ENCODE measurements at places on chromosomes 4 and X.

GRCh38 chr4:15186806-15187205, 184.5 kb downstream of the CPEB2 start:
- peak; percentile 4 for DNase-seq

DNA sequence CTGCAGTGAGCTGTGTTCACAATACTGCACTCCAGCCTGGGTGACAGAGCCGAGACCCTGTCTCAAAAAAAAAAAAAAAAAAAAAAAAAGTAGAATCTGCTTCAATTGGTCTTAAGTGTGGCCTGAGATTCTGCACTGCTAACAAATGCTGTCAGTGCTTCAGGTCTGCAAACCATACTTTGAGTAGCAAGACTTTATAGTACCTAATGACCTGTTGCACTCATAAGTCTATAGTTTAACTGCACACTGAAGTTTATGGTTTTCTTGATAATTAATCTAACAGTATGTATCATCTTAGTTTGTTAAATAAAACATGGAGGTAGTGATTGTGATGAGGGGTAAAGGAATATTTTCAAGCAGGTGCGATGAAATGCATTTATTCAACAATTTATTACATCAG, 135.6 kb downstream of the STAG2 start:
- DNase-seq = no peak

DNA sequence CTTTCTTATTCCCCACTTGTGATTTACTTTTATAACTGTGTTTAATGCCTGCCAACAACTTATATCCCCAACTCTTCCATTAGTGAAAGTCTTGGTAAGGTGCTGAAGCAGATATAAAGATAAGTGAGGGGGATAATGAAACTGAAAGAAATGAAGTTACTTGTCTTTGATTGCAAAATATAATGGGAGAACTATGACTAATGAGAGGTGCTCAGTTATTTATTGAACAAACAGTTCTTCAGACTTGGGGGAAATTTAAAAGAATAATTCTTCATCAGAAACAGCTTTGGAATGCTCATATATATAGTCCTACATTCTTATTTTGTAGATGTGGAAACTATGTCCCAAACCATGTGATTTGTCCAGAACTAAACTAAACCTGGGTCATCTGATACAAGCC, 213.5 kb downstream of the TEX13A start:
- no peak for DNase-seq

DNA sequence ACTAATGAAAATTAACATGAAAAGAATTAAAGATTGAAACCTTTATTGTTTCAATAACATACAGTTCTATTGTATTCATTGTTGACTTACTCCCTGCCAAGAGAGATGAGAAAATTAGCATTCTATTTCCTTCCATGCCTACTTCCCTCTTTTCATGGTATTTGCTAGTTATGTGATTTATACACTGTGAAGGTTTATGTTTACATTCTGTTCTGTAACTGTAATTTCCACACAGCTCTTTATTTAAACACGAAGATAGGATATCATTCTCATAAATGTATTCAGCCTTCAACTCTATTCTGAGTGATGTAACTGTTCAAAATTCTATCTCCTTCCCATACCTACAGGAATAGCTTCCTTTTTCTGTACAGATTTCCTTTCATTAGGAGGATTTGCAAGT, 6.6 kb downstream of the CCDC110 start:
- DNase-seq = no peak

DNA sequence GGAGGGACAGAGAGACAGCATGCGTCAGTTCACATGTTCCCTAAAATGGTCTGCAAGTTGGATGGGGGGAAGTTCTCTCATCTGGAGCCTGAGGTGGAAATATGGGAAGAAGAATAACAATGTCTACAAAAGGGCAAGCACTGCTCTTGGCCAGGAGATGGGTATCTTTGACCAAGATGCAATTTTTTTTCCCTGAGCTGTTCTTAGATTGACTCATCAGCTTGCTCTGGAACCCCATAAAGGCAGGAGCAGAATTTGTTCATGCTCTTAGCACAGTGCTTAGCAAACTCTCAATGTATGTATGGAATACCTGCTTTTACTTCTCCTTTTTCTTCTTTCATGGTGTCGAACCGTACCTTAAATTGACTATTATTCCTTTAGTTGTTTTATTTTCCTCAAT, 90.5 kb upstream of the ZNF827 start:
- peak; percentile 16 for DNase-seq

DNA sequence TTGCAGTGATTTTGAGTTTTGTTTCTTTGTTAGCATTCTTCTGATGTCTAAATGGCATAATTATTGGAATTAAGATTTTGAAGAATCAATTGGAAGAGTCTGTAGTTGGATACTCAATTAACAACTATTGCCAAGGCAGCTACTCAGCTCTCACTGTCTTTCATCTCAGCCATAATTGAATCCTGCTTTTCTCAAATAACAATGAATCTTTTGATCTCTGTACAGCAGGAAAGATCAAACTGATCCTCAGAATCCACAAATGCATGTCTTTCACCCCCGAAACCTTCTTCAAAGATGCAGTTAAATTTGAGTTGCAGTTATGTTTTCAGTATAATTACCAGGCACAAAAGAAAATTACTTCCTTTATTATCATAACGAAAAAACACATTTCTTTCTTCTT, 86.2 kb downstream of the MAD2L1 start:
- DNase-seq = no peak

DNA sequence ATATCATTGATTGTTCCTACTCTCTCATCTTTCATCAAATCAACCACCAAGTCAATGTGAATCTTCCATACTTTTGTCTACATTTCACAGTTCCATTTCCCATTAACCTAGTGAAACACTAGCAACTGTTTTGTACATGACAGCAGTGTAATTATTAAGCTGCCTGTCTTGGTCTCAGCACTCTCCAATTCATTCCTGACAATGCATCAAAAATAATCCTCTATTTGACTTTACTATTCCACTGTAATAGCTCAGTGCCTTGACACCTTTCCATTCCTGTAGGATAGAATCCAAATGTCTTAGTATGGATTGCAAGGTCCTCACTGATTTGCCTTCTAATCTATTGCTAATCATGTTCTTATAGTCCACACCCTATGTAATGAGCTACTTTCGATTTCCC, 2405.8 kb downstream of the PCDH7 start:
- no peak for DNase-seq

DNA sequence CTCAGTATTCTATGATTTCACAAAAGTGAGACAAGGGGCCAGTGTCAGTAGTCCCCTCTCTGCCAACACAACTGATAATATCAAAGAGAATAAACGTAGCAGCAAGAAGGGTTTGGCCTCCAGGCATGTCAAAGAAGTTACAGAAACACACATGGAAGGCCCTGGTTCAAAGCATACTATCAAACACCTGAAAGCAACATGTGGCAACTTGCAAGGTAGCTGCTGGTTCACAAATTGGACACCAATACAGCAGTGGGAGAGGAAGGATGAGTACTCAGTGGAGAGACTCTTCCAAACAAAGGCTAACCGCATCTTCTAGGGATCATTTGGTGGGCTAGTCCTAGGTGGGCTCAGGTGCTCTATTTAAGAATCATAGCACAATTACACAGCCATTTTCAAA, 74.9 kb upstream of the MAOA start:
- no peak for DNase-seq

- peak; percentile 48 for DNase-seq
Measured at GRCh38 chr4:67746797-67747495, 7.2 kb downstream of the GNRHR start.

GRCh38 chrX:11159149-11159548, 48.0 kb downstream of the HCCS start:
- DNase-seq = no peak

GRCh38 chr4:122692641-122693520, 39.6 kb upstream of the BBS12 start:
- peak; percentile 56 for DNase-seq

DNA sequence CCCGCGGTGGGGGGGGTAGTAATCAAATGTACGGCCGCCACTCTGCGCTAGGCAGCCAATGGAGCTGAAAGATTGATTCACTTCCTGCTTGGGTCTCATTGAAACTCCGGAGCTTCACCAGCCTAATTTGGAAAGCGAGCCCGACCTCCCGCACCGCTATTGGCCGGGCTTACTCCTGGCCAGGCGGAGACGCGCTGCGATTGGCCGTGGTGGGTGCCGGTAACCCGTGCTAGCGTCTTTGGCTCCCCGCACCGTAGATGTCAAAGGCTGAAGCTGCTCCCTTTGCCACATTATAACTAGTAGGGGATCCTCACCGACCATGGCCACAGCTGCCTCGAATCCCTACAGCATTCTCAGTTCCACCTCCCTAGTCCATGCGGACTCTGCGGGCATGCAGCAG, at the start of gene POU3F4:
Gene POU3F4, plus strand, starts transcription at position 285 of the 400 bp plus-strand sequence. Its CDS starts 35 bp downstream, at position 320.
- peak; percentile 75 for DNase-seq

DNA sequence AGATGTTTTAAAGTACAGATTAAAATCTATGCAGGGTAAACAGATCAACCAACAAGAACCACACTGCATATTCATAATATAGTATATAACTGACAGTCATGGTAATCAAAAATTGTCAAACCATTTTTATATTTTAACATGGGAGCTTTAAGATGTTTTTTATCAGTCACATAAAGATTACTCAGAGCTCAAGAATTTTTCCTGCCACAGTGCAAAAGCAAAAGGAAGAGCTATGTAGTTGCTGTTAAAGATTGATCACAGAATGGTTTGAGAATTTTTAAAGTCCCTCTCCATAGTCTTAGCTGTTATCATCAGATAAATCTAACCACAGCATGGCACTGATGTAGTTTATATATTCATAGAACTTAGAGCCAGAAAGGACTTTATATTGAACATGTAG, 8.5 kb downstream of the RAB9B start:
- DNase-seq = peak; percentile 26

- DNase-seq = no peak
Measured at GRCh38 chr4:146334862-146335449, 120.6 kb downstream of the REELD1 start.

GRCh38 chr4:57462843-57463242, 352.7 kb upstream of the IGFBP7 start:
- DNase-seq = no peak

GRCh38 chr4:147658501-147658900, 25.5 kb downstream of the PRMT9 start:
- DNase-seq = no peak

- DNase-seq = no peak
Measured at GRCh38 chr4:164648849-164649212, 105.1 kb upstream of the SMIM31 start.

- no peak for DNase-seq
Measured at GRCh38 chr4:94660614-94661013, 97.1 kb upstream of the BMPR1B start.

- DNase-seq = no peak
Measured at GRCh38 chr4:123366144-123366748, 30.3 kb upstream of the SPRY1 start.

GRCh38 chrX:16975233-16975632, 28.8 kb downstream of the REPS2 start:
- DNase-seq = peak; percentile 27

GRCh38 chr4:90689739-90690138, 562.5 kb downstream of the CCSER1 start:
- no peak for DNase-seq

DNA sequence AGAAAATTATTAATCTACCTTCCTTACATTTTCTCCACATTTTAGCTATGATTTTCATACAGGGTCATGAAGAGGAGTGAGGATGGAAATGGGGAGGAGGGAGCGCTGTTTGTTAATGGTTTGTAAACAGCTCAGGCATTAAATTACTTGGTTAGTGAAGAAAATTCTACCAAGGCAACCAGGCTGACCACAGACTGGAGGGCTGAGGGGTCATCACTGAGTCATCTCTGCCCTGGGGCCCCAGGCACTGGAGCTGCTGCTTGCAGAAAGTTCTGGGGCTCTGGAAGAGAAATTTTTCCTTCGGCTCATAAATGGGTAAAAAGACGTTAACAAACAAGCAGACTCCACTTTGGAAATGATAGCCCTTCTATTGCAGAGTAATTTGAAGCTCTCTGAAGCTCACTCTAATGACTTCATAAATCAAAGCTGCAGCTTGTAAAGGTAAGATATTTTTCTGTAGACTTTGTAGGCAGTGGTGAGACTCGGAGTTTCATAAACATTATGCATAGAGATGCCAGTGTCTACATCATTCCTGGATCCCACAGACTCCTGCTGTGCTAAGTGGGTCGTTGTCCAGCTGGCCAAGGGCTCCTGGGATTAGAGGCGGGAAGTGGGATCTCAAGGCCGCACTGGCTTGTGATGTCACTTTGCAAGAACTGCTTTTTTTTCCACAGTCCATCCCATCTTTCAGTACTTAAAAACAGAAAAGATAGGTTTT, 159.6 kb downstream of the PTTG2 start:
- DNase-seq = peak; percentile 78

GRCh38 chrX:8971116-8971515, 62.8 kb downstream of the FAM9B start:
- DNase-seq = peak; percentile 15

- DNase-seq = no peak
Measured at GRCh38 chrX:66076801-66077200, 36.9 kb upstream of the VSIG4 start.

DNA sequence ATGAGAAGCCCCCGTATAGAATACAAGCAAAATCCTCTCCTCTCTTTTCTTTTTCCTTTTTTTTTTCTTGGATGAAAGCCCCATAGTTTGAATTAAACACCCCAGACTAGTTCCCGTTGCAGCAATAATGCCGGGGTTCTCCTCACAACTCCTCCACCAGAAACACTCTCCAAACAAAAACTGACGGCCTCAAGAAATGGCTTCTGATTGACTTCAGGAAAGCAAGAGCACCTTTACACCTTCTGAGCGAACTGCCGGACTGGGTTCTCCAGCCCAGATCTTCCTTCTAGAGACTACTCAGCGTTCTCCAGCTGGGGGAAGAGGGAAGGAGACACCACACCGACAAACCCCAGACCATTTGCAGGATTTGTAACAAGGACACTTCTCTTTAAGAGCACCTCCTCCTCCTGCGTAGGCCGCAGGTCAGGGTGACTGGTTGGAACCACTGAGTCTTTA, 4.0 kb downstream of the HAND2 start:
- DNase-seq = no peak

- DNase-seq = no peak
Measured at GRCh38 chr4:67325791-67326190, 219.5 kb downstream of the CENPC start.

DNA sequence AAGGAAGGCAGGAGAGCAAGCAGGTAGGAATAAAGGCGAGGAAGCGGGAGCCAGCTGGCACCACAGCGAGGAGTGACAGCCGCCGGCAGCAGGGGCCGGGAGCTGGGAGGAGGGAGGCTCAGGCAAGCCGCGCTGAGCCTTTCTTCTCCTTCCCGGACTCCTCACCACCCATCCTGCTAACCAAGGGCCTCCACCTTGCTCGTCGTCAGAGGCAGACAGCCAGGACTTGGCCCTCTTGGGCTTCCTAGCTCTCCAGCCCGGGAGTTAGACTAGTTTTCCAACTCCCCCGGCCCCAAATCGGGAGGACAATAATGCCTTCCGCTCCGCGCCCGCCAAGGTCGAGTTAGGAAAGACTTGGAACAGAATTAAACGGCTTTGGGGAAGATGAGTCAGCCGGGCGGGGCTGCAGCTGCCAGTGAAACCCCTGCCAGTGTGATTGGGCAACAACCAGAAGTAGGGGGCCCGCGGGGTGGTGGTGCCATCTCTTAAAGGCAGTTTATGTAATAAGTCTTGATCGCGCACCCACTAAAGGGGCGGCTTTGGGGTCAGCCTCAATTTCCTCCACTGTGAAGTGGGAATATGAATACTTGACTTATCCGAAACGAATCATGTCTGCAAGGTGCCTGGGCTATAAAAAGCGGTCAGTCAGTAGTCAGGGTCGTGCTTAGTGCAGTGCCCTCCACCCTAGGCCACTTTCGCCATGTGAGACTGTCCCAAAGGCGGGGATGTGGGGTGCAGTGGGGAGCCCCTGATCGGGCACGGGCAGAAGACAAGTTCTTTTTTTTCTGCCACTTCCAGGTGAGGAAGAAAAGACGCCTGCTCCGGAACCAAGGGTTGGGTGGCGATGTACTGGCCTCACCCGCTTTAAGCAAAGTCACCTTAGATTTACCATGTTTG, 6.7 kb upstream of the HSD17B10 start:
- DNase-seq = peak; percentile 30

Data from astrocyte (in vitro differentiated cells and primary cell).